Activated CD4-positive, alpha-beta T cell treated with anti-CD3 and anti-CD28 coated beads for 36 hours (primary cell): ENCODE measurements at places on chromosomes 12 and 14. TPM values are rescaled to one million over a fixed set of nuclear protein-coding genes. Genes with fewer than 3 reads are reported as not detected.

DNA sequence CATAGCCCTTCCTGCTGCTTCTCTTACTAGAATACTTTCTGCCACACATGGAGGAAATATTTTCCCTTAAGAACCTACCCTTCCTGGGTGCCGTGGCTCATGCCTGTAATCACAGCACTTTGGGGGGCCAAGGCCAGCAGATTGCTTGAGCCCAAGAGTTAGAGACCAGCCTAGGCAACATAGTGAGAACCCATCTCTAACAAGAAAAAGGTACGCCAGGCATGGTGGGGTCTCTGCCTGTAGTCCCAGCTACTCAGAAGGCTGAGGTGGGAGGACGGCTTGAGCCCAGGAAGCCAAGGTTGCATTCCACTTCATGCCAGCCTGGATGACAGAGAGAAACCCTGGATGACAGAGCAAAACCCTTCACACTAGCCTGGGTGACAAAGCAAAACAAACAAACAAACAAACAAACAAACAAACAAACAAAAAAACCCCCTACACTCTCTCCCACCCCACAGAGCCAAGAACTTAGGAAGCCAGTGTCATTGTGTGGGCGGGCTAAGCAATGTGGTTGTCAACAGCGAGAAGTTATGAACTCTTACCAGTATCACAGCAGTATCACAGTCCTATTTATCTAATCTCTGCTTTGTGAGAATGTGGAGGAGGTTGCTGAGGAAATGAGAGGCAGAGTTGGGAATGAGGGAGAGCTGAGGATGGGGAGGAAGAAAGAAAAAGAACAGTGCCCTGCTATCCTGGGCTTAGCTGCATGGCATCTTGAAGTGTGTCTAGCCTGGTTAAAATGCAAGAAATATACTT is 53.8 kb upstream of the CLEC14A start:
- H3K27ac ChIP-seq = no peak overlapping the region
- no peaks in the 10 kb centered on the region for H3K27me3 ChIP-seq
- no peaks in the 10 kb centered on the region for H3K4me1 ChIP-seq
- no peak overlapping the region for H3K4me3 ChIP-seq

Gene SPIC
- not detected for total RNA-seq

Gene INF2
- 66.0 TPM for total RNA-seq

DNA sequence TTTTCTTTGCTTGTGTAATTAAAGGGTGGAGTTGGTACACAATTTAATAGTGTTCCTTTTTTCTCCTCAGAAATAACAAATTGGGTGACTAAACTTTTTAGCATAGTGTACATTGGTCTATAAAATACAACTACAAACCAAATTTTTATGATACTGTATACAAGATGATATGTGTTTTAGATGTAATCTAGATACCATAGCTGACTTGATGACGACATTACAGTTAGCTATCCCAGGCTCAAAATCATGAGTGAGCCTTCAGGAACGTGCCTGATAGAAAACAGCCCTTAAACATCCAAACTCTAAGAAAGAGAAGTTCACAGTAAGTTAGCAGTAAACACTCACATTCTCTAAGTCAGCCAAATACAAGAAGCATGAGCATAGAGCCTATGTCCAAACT is 99.0 kb upstream of the SSTR1 start:
- no peak overlapping the region for H3K4me3 ChIP-seq
- H3K27me3 ChIP-seq = no peaks in the 10 kb centered on the region
- H3K27ac ChIP-seq = no peak overlapping the region
